ENCODE measurements at places on chromosomes 2 and 18.

DNA sequence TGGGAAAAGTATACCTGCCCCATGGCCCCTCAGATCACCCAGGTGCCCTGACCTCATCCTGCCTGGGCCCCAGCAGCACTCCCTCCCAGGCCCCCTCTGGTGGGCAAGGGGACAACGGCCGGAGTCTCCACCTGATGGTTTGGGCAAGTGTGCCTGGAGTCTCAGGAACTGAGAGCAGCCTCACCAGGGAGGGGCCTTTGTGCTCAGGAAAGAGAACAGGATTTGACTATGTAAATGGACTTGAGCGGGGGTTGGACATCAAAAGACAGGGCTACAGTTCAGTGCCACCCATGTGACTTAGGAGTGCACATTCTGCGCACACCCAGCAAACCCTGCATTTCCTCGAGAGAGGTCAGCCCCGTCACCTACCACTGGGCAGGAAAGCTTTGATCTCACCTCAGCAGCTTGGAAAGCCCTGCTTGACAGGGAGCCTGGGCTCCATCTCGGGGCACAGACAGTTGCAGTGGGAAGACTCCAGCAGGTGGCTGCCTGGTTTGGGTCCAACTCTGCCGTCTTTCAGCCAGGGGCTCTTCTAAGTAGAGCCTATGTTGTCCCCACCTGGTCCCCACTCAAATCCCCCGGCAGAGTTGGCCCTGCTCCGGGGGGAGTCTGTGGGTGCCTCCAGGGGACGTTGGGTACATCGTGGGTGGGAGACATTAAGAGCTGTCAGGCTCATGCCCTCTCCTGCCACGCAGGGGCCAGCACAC lies 3.3 kb downstream of the INPP5D start:
- H3K36me3 ChIP-seq, result no peaks in the 10 kb centered on the region
- DNase-seq, result no peak
- no peaks in the 10 kb centered on the region for H3K27me3 ChIP-seq
- no peaks in the 10 kb centered on the region for H3K4me1 ChIP-seq

DNA sequence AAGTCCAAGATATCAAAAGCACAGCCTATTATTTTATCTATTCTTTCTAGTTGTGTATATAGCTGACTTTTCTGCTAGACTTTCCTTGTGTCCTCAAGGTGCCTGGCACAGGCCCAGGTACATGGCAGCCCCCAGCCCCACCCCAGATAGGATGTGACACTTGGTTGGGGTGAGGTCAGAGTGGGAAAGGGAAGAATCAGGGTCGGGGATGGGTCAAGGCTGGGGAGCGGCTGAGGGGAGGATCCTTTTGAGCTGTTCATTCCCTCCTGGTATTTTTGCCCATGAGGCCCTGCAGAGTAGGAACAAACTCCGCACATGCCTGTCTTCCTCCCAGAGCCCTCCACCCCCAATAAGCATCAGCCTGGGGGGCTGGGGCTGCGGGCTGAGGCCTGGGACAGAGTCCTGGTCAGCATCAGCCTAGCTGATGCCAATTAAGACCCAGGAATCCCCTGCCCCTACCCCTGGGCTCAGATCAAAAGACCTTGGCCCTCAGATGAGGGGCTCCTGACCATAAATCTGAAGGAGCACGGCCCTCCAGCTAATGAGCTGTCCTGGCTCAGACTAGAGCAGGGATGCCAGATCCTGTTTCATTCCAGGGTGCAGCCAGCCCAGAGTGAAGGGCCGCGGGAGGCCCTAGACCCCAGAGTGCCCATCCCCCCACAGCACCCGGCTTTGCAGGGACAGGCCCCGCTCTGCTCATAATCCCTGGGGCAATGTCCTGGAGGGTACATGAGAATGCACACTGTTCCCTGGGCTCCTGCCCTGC lies 85.3 kb downstream of the SDC1 start:
- H3K4me3 ChIP-seq, result no peak overlapping the region
- no peaks in the 10 kb centered on the region for H3K36me3 ChIP-seq
- no peak overlapping the region for H3K27ac ChIP-seq
- no peak for DNase-seq

DNA sequence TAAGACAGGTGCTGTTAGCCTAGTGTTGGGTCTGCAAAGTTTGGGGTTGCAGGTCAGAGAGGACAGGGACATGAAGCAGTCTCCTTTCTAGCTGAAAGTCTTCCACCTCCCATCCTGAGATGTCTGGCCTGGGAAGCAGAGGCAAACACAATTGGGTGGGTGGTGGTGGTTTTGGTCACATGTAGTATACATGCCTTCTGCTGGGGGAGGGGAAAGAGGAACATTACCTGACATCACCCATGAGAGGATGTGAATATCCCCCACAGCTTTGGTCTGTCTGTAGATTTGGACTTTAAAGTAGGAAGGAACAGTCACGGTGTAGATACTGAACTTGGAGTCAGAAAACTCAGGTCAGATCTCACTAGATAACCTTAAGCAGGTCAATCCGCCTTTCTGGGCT lies 4.6 kb upstream of the DNAJC5G start:
- no peaks in the 10 kb centered on the region for H3K36me3 ChIP-seq
- no peak for DNase-seq
- H3K4me3 ChIP-seq, result no peak overlapping the region

- no peak overlapping the region for H3K27ac ChIP-seq
- H3K27me3 ChIP-seq, result no peaks in the 10 kb centered on the region
- DNase-seq, result no peak
- no peaks in the 10 kb centered on the region for H3K4me1 ChIP-seq
- no peak overlapping the region for H3K4me3 ChIP-seq
Measured at GRCh38 chr2:20365249-20365817, 14.7 kb upstream of the PUM2 start.

- H3K4me3 ChIP-seq, result no peak overlapping the region
- peaks cover 2% of the 10 kb centered on the region for H3K36me3 ChIP-seq
- DNase-seq, result no peak
- H3K27ac ChIP-seq, result no peak overlapping the region
Measured at GRCh38 chr18:42032447-42032846, 77.4 kb downstream of the PIK3C3 start.

DNA sequence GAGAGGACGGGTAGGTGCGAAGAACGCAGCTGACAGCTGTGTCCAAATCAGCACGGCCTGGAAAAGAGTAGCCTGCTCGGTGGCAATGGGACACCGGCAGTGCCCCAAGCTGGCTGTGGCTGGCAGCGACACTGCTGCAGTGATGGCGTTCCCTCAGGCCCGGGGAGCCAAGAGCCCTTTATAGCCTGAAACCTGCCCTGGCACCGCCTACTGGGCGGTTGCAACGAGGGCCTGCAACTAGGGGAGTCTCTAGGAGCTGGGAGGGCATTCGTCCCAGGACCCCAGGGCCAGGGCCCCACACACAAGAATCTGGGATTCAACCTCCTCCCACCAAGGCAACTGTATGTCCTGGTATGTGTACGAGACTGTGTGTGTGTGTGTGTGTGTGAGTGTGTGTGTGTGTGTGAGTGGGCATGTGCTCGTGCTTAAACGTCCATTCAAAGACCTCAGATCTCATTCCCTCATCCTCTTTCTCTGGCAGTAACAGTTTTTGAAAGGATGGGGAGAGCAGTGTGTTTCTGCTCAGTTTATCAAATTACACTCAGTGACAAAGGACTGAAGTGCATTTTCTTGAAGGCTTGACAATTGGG lies 6.8 kb upstream of the CYP26B1 start:
- peaks cover 7% of the 10 kb centered on the region for H3K4me1 ChIP-seq
- H3K4me3 ChIP-seq, result no peak overlapping the region
- DNase-seq, result no peak
- H3K36me3 ChIP-seq, result no peaks in the 10 kb centered on the region

DNA sequence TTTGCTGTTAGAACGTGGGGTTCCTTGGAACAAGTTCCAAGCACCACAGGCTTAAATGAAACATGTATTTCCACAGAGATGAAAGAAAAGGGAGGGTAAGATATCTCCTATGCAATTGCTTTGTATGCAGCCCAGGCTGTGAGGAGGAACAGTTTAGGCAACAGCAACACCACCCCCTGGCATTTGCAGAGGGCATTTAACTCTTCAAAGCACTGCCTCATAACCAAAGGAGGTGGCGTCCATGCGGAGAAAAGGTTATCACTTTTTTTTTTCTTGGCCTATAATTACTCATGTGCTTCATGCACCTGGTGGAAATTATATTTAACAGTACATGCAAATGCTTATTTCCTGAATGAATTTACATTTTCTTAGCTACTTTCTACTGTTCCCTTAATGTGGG lies 286.0 kb downstream of the LPIN1 start:
- H3K27me3 ChIP-seq, result no peaks in the 10 kb centered on the region
- H3K4me1 ChIP-seq, result no peaks in the 10 kb centered on the region
- H3K4me3 ChIP-seq, result no peak overlapping the region

DNA sequence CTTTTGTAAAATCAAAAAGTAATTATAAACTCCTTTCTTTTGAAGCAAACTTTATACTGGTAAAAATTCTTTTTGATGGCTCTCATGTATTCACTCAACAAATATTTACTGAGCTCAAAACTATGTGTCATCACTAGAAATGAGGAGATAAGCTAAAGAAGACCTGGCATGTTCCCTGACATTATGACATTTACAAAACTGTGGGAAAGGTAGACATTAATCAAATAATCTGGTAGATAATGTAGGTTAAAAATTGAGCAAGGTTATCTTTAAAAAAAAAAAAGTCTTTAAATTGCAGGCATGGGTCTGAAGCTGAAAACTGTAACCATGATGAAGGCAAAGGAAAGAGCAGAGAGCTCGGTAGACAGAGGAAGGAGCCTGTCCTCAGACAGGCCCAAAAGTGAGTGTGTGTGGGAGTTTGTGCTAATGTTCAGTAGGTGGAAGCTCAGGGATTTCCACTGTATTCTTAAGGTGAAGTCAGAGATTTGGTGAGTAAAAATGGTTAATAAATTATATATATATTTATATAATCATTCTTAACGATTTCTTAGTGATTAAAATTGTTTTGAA lies 612.9 kb downstream of the LRP1B start:
- no peaks in the 10 kb centered on the region for H3K36me3 ChIP-seq
- H3K27me3 ChIP-seq, result no peaks in the 10 kb centered on the region
- no peak overlapping the region for H3K27ac ChIP-seq
- H3K4me1 ChIP-seq, result no peaks in the 10 kb centered on the region
- DNase-seq, result no peak

DNA sequence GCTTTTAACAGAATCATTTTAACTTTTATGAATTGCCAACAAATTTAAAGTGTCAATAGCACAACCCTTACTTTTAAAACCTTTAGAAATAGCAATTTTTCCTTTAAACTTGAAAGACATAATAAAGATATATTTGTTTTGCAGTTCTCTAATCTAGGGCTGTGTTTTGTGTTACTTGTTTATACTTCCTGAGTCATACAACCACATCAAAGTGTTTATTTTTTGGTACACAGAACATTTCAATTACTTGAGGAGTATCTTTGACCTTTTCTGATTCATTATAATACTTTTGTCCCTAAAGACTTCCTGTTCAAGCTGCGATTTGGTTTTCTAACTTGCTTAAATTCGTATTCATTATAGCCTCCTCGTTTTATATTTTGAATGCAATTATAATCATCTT lies 21.8 kb downstream of the TYW5 start:
- no peak for DNase-seq
- no peak overlapping the region for H3K4me3 ChIP-seq
- H3K36me3 ChIP-seq, result peaks cover 6% of the 10 kb centered on the region
- H3K4me1 ChIP-seq, result no peaks in the 10 kb centered on the region
- H3K27ac ChIP-seq, result no peak overlapping the region
- no peaks in the 10 kb centered on the region for H3K27me3 ChIP-seq
